ENCODE measurements at places on chromosomes 6 and 20.
A peak's percentile ranks its signal among the peaks of the same experiment; 100 is the strongest.

GRCh38 chr6:70371454-70372105 lies 41.7 kb upstream of the FAM135A start:
- DNase-seq, result no peak

- DNase-seq, result no peak
Measured at GRCh38 chr20:24999568-24999967, 7.0 kb upstream of the APMAP start.

DNA sequence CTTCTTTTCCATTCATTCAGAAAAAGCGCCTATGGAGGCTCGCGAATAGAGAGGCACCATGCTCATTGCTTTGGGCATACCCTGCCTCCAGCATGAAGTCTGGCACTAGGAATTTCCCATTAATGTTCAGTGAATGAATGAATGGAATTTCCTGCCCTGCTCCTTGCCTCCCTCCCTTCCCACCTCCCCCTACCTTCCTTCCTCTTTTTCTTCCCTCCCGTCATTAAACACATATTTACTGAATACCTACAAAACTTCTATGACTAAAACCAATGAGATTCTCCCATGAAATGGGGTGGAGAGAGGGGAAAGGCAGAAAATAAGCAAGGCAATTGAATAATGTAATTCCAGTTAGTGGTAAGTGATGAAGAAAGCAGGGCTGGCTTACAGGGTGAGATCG lies 213.8 kb upstream of the AGPAT4 start:
- DNase-seq, result no peak

GRCh38 chr6:138577151-138577915 lies 78.0 kb upstream of the NHSL1 start:
- no peak for DNase-seq

DNA sequence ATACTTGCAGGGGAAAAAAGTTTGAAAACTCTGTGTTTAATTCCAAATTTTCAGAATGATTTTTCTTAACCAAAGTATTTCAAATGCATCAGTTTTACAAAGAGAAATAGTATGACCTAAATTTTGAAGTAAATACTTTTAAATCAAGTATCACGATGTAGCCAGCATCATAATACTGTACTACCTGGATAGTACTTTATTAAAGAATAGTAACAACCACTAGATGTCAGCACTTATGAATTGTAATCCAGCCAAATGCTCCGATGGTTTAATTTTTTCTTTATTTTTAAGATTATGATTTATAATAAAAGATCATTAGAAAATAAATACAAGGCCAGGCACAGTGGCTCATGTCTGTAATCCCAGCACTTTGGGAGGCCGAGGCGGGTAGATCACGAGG lies 37.2 kb upstream of the HACE1 start:
- no peak for DNase-seq

DNA sequence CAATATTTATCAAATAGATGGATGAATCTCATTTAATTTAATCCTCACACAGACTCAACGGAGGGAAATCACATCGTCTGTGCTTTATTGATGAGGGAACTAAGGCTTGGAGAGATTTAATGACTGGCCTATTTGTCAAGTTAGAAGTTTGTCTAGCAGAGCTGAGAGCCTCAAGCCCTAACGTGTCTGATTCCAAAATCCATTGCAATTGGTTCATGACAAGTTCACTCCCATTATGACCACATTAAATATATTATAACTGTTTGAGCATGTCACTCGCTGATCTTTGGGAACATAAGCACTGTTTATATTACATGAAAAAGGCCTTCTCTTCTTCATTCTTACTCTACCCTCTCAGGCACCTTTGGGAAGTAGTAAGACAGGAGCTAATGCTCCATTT lies 89.4 kb upstream of the SIRPA start:
- DNase-seq, result no peak

- DNase-seq, result no peak
Measured at GRCh38 chr20:35106827-35107380, 14.3 kb upstream of the TRPC4AP start.

DNA sequence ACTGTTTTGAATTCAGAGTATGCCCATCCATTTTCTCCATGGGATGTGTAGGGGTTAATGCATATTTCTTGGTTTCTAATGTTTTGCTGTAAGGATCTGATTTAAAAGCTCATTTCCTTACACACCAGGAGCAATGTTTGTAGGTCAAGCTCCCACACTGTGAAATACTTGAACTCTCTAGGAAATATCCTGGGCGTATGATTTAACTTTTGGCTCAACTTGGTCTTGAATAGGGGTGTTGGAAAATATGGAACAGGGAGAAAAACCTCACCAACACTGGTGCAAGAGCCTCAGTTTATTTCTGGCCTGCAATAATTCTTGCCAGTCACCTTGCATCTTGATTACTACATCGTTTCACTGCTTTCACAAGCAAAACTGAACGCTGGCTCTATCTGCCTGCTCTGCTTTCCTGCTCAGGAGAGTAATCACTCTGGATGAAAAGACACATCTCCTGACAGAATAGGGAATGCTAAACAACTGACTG lies 25.1 kb upstream of the RFPL4B start:
- no peak for DNase-seq

- DNase-seq, result no peak
Measured at GRCh38 chr6:52330470-52330869, 31.5 kb upstream of the PAQR8 start.

DNA sequence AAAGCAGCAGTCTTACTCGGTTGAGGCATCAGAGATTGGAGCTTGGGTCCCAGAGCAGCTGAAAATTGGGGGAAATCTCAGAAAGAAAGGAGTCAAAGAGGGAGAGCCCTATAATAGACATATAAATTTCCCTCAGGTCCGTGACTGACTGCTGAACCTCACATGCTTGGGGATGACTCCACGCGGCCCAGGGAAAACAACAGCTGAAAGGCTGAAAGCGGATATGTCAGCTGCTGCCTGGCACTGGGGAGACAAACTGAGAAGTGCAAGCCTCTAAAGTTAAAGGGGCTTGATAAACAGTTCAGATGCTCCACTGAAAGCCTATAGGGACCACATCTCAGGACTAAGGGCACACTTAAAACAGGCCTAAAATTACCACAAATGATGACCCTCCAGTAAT lies 255.9 kb upstream of the RIN2 start:
- DNase-seq, result no peak

DNA sequence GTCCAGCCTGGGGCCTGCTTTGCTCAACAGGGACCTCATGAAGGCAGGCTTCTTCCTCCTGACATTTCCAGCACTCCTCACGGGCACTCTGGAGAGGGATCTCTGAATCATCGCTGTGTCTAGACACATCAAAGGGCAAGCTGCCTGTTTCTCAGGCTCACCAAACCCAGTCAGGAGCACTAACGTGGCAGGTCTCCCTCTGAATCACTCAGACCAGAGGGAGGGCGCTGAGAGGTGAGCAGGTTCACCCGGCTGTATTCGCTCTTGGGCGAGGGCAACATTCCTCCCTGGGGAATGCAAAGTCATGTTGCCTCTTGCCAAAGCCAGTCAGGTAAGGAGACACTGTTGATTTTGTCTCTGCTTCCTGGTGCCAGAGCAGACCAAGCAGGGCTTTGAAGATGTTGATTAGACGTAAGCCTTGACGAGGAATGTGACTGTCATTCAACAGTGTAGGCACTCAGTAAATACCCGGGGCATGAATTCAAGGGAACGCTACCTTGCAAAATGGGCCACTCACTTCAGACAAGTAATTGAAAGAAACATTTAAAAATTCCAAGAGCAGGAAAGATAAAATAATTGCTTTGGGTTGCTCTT lies 50.1 kb downstream of the CYP24A1 start:
- DNase-seq, result no peak

GRCh38 chr6:15663130-15663871 lies 473 bp upstream of the DTNBP1 start:
- no peak for DNase-seq

DNA sequence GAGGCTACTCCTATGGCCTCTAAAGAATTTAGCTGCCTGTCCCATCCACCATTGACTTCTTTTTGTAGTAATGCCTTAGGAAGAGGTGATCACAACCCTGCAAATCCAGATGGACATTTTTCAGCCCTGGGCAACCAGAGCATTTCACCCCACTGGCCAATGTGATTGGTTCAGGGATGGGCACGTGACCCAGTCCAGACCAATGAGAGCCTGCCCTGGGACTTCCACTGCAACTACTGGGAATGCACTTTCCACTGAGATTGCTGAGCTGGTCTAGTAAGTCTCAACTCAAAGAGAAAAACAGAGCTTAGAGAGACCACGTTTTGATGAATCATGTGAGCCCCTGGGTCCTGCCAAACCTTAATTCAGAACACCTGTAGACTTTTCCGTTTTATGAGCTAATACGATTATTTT lies 8.9 kb upstream of the UBE2V1 start:
- no peak for DNase-seq

GRCh38 chr6:42819803-42820511 lies 38.1 kb downstream of the BICRAL start:
- DNase-seq, result no peak

DNA sequence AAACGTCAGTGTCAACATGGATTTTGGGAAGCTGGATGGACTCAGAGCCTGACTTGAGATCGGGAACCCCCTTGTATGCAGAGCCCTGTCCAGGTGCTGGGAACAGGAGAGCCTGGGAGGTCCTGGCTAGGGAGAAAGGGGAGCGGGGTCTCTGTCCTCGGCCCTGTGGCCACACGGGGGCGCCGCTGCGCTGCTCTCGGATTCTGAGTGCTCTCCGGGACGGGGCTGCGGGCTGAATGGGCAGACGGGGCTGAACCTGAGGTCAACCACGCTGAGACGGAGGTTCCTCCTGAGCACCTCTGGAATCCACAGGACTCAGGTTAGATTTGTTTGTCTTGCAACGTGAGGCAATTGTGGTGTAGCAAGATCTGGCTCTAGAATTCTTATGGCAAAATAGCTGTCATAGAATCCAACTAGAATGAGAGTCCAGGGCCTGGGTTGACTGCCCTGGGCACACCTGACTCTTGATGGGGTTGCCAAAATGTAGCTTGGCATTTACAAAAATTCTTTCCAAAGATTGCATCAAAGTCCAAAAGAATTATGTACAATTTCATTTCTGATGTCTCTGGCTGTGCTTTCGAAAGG lies 20.6 kb upstream of the HLA-F start:
- peak; percentile 83 for DNase-seq

DNA sequence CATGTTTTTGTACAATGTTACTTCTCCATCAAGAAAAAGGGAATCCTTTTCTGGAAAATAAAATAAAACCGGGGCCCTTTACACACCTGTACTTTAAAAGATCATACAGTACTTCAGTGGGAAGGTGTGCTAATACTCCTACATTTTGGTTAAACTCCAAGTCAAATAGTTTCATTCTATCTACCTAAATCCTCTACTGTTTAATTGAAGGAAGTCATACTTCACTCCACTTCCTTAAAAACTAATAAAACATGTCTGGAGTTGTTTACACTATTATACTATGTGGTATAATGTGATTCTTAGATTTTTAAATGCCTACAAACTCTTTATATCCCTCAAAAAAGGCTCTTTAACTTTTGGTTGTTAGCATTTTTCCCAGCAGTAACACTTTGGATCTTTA lies 18.6 kb upstream of the HBS1L start:
- DNase-seq, result no peak

DNA sequence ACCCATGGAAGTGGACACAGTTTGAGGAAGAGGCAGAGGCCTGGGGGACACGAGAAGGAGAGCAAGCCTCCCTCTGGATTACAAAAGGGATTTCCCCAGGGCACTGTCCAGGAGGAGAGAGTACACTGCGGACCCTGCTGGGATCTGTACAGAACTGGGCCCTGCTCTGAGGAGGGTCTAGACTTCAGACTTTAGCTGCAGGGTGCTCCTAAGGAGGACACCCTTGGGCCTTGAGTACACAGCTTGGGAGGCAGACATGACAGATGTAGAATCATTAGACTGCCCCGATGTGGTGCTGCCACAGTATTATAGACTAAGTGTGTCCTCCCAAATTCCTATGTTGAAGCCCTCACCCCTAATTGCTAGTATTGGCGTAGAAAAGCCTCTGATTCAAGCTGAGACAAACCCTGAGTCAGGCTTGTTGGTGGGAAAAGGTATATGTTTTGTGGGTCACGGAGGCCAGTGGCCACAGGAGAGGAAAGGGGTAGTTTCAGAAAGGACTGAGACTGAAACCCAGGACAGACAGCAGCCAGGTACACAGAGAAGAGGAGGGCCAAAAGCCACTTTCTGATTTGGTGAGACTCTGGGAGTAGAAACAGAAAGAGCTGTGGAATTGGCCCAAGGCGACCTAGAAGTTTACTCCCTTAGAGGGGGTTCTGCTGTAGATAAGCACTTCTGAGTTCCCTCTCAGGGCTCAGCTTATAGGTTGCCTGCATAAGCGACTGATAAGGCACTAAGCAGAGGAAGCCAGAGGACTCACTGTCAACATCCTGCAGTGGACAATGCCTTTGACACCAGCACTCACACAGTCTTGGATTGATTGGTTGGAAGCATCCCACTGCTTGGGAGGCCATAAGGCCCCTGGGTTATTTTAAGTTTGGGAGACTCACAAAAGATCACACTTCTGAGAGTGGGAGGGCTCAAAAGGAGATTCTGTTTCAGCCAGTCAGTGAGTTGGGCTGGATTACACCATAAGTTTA lies 16.5 kb upstream of the SH3BGRL2 start:
- no peak for DNase-seq

GRCh38 chr6:70706491-70707123 lies 38.9 kb downstream of the SMAP1 start:
- DNase-seq, result no peak

- no peak for DNase-seq
Measured at GRCh38 chr6:93985953-93986352, 566.6 kb upstream of the EPHA7 start.

DNA sequence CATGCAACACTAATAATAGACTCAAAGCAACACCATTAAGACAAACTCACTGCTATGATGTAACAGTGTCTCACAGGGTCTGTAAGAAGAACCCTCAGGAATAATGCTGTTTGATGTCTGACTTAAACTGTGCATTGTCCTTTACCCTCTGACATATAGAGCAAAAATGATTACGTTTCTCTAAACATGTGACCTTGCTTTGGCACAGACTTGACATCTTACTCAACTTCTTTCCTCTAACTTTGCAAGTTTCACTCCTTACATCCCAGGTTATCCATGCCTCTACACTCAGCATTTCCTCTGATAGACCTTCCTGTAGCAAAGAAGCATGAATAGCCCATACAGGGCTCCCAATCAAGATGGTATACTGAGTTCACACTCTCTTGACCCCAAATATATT lies 252.7 kb downstream of the UST start:
- no peak for DNase-seq

GRCh38 chr6:76217606-76218005 lies 145.1 kb upstream of the IMPG1 start:
- no peak for DNase-seq

DNA sequence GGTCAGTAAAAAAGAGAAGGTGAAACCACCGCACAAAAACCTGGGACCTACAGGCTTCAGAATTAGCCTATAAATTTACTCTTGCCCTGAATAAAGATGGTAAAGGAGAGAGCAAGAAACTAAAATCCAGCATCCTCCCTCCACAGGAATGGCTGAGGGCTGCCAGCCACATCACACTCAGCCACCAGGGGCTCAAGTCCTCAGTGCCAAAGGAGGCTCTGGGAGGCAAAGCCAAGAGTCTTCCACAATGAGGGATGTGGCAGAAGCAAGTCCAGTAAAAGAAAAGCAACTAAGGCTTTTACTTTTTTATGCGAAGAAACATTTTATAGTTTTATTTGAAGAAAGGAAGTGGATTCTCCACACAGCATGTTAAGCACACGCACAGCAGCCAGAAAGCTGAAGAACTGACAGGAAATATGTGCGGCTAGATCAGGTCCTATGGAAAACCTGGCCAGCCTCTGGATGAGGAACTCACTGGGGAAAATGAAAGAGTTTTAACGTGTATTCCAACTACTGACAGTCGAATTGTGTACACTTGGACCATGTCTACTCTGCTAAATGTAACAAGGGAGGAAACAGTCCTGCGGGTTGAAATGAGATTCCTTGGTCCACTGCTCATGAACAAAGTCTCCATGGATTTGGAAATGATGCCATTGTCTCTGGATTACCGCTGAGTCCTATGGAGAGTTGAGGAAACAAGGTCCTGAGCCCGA lies 219.4 kb upstream of the SSTR4 start:
- DNase-seq, result no peak
